ENCODE measurements at places on chromosomes 12 and 14.

DNA sequence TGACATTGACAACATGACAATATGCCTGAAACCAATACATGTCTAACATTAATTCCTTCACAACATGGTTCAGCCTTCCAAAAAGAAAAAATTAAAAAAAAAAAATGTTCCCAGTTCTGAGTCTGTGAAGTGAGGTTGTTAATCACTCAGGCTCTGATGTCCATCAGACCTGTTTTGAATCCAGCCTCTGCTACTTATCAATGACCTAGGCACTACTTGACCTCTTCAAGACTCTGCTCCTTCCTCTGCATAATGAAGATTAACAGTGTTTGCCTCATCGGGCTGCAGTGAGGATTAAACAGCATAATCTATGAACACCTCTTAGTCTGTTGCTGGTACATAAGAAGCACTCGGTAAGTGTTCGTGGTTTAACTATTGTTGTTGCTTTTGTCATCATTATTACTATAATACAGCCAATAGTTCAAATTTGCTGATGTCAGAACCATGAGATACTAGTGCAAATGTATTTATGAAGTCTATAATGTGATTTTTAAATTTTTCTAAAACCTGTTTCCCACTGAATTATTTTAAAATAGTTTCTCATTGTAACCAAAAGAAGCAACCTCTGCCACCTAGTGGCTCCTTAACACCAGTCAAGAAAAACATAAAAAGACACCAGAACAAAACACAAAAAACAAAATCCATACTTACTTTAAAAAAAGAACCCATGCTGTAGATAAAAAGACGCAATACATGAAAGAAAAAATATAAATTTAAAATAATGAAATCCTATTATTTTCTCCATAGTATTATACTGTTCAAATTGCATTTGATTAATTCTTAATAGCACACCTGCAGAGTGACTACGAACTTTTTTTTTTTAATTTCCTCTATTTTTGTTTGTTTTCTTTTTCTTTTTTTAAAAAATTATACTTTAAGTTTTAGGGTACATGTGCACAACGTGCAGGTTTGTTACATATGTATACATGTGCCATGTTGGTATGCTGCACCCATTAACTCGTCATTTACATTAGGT lies 20.3 kb upstream of the TMX1 start:
- DNase-seq: no peak

DNA sequence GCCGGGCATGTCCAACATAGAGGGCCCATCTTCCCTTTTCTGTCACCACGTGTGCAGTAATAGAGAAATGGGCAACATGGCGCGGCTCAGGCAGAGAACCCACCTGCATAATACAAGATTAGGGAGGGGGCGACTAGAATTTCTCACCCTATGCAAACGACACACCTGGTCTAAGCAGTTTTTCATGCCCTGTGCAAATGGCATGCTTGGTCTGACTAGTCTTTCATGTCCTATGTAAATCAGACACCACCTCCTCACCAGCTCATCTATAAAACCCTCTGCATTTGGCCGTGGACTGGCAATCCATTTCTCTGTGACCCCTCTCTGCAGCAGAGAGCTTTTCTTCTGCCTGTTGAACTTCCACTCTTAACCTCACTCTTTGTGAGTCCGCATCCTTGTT lies 180.2 kb upstream of the PZP start:
- DNase-seq: no peak

GRCh38 chr14:58954052-58954451 lies 234.4 kb upstream of the DAAM1 start:
- no peak for DNase-seq

- DNase-seq: no peak
These were observed 815 bp downstream of the NID2 start for GRCh38 chr14:52067873-52068614.

DNA sequence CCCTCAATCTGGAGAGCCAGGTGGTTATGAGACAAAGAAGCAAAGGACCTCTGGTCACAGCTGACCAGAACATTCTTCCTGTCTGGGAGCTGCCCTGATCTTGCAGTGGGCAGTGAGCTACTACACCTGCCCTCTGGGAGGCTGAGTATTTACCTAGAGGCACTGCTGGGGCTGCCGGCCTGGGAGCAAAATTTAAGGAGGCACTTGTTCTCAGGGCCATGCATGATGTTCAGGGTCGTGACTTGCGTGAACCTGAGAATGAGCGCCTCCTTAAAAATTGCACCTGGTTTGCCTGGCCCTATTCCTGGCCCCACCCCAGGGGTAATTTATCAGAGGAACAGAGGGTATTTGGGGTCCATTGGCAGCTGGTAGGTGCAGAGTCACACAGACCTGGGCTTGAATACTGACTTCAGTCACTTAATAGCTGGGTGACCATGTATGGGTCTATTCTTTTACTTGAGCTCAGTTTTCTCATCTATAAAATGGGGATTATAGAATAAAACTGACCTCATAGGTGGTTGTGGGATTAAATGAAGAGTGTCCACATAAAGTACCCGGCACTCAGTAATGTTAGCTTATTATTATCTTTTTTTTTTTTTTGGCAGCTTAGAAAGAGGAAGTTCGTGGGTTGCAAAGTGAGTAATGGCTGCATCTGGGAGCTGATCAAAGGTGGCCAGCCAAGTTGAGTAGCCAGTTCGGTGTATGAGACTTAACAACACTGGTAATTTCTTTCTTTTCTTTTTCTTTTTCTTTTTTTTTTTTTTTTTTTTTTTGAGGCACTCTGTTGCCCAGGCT lies 107.4 kb upstream of the MED13L start:
- DNase-seq: no peak

DNA sequence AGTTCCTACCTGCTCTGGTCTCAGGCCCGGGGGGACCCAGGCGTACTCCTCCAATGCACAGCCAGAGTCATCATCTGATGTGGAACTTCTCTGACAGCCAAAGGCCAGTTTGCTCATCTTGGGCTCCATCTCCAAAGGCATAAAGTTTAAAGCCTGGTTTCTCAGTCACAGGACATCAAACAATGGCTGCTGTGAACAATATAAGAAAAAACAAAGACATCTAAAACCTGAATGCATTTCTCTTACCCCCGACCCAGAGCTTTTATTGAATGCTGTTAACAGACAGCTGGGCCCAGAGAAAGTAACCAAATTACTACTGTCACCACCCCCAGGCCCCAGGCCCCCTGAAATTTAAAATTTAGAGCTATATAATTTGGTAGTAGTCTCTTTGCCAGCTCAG lies 117.2 kb downstream of the PRICKLE1 start:
- DNase-seq: no peak

DNA sequence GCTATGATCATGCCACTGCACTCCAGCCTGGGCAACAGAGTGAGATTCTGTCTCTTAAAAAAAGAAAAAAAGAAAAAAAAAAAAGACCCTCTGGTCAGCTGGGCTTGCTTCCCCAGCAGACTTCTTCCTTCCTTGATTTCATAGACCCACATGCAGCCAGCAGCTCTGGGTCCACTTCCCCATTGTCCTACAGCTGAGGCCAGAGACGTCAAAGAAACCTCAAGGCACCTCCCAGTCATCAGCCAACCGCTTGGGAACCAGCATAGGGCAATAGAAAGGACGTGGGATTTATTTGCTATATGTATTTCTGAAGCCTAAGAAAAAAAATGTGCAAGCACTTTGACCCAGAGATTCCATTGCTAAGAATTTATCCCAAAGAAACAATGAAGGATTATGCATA lies 35.4 kb upstream of the SPPL3 start:
- DNase-seq: no peak

DNA sequence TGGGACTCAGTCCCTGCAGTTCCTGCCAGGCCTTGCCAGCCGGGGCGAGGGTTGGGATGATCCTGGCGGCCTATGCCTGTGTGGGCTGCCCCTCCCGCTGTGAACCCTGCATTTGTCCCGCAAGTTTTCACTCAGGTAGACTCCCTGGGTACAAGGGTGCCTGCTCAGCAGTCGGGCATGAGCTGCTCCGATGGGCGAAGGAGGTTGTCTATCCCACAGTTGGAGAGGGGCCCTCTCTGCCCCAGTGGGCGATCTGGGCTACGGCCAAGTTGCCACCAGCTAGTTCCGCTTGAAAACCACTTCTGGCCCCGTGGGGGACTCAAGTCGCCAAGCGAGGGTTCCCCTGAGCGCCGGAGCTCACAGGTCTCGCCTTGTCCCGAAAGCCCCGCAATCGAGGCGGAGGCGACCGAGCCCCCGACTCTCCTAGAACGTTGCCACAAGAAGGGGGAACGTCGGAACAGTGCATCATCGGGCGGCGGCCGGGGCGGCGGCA lies 365 bp upstream of the TPI1 start:
- DNase-seq: no peak

GRCh38 chr12:57162553-57163125 lies 15.2 kb upstream of the LRP1-AS start:
- DNase-seq: no peak

DNA sequence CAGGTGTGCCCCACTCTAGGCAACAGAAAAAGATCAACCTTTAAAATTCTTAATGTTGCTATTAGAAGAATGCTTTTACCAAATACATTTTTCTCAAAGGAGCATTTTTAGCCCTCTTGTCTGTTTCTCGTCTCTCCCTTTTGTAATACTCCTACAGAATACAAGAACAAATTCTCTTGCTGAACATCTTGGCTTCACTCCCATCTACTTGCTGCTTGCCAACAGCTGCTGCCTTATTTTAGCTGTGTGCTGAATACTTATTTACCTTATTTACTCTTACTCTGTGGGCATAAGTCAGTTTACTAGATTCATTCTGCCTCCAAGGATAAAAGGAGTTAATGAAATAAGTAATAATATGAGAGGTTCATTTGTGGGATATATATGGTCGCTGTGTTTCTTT lies 70.8 kb downstream of the POLR3B start:
- DNase-seq: no peak

DNA sequence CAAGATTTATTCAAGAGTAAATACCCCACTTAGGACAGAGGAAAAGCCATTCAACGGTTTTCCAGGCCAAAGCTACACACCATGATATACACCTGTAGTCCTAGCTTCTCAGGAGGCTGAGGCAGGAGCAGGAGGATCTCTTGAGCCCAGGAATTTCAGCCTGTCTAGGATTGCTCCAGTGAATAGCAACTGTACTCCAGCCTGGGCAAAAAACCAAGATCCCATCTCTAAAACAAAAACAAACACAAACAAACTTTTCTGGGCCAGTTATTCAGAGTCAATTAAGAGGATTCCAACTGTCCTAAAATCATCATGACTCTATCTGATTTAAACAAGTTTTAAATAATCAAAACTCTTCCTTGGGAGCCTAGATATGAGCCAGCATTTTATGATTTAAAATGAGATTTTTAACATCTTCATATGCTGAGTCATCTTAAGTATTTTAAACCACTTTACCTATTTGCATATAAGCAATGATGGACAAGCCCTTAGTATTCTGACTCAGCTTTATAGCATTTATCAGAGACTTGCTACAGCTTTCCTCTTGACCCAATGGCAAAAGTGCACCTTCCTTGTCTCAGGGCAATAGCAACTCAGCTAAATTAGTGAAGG lies 77.1 kb downstream of the KCNMB4 start:
- peak; percentile 31 for DNase-seq

DNA sequence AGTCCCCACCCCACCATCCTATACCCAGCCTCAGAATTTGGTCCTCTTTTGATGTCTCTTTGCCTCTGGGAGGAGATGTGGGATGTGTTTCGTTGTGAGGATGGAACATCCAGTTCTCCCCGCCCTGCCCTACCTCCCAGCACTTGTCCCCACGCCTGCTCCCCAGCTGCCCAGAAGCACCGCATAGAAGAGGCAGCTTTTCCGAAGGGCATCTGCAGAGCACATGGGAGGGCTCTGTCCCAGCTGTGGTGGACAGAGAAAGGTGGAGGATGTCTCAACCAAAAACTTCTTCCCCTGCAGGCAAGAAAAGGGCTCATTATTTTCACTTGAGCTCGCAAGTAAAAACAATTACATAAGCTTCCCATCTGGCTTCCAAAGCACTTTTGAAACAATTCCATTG lies 302.6 kb downstream of the PCNX1 start:
- no peak for DNase-seq

GRCh38 chr14:92729634-92730358 lies 18.6 kb downstream of the LGMN start:
- DNase-seq: peak; percentile 75

DNA sequence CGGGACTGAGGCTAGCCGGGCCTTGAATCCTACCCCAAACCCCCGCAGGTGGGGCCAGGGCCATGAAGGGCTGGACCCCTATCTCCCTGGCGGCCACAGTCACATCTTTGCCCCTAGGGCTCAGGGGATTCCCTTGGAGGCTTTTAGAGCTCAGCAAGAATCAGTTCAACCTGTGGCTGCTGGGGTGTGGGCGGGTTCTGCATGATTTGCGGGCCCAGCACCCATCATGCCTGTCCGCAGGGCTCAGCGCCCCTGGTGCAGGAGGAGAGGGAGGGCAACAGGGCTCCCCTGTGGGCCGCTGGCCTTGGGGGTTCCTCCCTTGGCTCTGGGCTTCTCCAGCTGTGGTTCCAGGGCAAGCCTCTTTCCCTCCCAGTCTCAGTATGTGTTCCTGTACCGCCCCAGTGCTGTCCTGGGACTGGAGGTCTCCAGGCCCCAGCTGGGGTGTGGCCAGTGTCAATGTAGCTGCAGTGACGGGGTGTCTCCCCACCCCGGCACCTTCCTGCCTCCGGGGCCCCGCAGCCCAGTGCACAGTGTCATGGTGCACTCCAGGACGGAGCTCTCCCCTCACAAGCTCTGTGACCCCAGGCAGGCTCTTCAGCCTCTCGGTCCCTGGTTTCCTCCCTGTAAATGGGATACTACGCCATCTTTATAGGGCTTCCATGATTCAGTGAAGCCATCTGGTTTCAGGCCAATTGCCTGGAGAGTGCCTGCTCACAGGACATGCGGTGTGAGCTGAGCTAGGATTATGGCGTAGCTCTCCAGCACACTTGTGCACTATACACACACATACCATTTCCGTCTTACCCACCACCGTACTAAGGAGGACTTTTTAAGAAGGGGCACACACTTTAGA lies 9.9 kb upstream of the LBHD2 start:
- DNase-seq: no peak

DNA sequence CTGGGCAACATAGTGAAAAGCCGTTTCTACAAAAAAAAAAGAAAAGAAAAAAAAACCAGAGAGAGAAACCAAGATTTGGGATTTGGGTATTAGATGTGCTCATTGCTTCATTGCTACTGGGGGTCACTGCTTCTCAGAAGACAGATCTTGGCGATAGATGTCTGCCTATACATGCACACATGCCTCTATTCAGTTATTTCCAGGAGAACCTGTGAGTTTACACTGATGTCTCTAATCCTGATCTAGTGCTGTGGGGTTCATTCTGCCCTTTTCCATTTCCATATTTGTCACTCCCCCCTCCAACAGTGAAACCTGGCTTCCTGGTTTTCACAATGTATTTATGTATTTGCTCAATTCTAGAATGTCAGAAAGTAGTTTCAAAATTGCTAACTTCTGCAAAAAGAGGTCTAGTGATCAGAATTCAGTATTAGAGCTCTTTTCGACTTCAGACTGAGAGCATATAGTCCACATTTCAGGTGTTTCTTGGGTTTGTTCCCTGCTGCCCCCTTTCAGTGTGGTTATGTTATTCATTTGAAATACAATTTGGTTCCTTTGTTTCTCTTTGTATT lies 111.0 kb downstream of the SLC25A47 start:
- DNase-seq: no peak
